ENCODE measurements at places on chromosomes 11 and 22.

DNA sequence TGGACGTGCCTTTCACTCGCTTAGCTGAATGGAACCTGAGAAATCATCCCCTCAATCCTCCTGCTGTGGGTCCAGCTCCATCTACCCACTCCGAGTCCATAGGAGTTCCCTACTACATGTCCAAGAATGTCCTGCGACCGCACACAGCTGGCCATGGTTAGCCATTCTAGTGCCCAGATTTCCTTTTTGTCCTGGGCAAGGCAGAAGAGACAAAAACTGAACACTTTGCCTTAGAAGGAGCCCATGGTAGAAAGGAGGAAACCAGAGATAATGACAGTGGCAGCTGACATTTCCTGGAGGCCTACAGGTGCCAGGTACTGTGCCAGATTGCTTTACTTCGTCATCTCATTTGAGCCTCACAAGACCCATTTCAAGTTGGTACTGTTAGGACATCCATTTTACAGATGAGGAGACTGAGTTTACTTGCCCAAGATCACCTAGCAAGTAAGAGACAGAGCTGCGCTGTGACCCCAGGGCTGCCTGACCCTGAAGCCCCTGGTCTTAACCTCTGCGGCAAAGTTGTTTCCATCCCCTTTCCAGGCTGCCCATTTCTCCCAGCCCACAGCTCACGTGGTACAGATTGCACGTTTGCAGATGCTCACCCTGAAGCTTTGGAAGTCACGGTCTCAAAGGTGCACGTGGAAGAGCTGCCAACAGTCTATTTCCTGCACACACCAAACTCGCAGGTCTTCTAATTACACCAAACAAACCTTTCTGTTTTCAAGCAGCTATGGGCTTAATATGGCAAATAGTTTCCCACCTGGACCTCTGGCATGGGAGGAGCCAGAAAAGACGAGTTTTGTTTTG lies 112.7 kb downstream of the ZBTB16 start:
- no peak for DNase-seq

DNA sequence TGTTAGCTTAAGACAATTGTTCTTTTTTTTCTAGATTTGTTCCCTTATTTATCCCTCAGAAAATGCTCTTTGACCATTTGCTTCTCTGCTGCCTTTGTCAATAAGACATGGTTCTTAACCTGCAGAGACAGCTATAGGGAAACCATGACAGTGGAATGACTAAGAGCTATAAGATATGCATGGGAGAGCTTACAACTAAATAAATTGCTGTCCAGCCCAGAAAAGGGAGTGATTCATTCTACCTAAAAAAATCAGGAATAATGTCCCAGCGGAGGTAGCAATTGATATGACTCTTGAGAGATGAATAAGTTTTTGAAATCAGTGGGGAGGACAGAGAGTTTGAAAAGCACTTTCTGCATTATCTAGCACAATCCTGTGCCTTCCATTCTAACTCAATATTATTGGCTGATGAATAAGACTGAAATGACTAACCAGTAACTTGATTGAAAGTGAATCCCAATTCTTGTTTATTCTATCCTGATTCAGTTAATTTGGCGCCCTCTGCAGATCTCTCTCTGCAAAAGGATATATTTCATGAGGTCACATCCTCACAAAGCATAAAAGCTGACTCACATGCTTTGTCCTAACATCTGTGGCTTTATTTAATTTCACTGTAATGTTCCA lies 680.5 kb upstream of the API5 start:
- no peak for DNase-seq

DNA sequence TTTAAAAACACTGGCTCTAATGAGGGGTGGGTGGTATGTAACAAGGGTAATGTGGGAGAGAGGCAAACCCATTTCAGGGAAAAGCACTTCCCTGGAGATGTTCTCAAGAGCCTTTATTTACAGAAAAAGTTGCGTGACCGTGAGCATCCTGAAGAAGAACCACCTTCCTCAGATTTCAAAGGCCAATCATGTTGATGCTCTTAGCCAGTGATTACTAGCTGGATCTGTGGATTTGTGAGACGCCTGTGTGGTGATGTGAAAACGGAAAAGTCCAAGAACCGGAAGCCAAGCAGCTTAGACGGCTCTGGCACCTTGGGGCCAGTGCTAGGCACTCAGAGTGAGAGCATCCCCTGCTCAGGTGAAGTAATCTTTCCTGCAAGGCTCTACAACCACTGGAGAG lies 12.6 kb upstream of the UBASH3B start:
- DNase-seq, result no peak

DNA sequence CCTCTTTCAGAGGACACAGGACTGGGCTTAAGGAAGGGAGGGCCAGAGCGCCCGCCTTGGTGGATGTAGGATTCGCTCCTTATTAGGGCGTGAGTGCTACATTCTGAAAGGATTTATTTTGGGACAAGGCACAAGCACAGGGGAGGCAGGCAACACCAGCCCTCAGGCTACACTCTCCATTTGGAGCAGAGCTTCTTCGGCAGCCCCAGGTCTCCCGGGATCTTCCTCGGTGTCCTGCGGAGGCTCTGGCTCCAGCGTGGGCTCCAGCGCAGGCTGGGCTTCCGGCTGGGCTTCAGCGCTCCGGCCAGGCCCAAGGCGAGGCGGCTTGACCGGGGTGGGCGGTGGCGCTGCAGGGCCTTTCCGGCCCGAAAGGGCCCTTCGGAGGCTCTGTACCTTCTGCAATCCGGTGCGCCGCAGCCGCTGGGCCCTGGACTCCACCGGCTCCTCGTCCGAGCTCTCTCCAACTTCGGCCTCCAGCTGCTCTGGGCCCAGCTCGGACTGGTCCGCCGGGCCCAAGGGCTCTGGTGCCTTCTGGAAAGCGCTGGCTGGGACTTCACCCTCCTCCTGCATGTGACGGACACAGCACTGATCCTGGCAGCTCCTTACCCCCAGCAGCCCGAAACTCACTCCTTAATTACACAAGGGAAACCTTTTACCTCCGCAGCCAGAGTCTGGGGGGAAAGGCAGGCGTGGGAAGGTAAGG lies 1.1 kb downstream of the CAVIN3 start:
- DNase-seq, result no peak

DNA sequence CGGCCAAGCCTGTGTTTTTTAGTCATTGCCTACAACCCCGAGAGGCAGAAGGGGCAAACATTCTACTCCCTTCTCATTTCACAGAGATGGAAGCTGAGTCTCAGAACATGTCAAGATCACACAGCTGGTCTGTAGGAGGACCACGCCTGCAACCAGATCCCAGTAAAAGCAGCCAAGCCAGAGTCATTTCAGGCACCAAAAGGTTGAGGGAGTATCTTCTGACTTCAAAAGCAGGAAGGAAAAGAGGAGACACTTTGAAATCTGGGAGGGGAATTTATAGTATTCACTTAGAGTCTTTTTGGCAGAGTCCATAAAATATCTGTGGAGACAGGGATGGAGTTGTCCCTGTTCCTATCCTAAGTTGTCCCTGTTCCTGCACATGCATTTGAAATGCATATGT lies 17.9 kb upstream of the ZDHHC13 start:
- no peak for DNase-seq

DNA sequence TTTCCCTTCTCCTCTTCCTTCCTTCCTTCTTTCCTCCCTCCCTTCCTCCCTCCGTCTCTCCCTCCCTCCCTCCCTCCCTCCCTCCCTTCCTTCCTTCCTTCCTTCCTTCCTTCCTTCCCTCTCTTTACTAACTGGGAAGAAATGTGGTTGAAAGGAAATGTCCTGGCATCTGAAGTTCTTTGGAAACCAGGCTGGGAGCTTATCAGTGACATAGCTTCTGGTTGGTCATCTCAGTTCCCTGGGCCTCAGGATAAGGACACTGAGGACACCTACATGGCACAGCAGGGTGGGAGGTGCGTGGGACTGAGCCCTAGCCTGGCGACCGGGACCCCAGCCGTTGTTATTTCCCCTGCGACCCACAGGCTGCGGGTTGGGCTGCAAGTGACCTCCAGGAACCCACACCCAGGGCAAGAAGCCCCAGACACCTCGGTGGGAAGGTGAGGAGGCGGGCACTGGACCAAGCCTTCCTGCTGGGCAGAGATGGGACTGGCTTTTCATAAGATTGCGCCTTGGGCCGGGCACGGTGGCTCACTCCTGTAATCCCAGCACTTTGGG lies 1486.5 kb downstream of the TBC1D22A start:
- DNase-seq, result no peak

GRCh38 chr11:94417386-94417987 lies 16.3 kb upstream of the GPR83 start:
- DNase-seq, result peak; percentile 12

- no peak for DNase-seq
Observed at GRCh38 chr22:19745155-19746101, 15.2 kb upstream of the TBX1 start.

GRCh38 chr11:2728663-2729332 lies 29.0 kb upstream of the KCNQ1OT1 start:
- DNase-seq, result no peak

DNA sequence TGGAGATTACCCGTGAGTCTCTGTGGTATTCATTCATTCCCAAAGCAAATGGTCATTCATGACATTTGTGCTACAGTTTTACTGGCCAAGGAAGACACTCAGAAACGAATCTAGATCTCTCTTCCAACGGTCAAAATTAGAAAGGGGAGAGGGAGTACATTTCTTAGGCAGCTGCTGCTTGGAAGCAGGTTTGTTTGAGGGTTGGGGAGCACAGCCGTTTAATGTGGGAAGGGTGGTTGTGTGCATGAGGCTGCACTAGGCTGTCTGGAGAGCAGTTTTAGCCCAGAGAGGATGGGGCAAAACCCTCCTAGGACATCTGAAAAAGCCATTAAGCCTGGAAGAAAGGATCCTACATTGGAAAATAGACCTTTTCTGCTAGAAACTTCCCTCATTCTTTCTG lies 29.7 kb upstream of the TIMP3 start:
- DNase-seq, result no peak

GRCh38 chr11:6111673-6112072 lies 4.2 kb downstream of the OR56B4 start:
- DNase-seq, result no peak

DNA sequence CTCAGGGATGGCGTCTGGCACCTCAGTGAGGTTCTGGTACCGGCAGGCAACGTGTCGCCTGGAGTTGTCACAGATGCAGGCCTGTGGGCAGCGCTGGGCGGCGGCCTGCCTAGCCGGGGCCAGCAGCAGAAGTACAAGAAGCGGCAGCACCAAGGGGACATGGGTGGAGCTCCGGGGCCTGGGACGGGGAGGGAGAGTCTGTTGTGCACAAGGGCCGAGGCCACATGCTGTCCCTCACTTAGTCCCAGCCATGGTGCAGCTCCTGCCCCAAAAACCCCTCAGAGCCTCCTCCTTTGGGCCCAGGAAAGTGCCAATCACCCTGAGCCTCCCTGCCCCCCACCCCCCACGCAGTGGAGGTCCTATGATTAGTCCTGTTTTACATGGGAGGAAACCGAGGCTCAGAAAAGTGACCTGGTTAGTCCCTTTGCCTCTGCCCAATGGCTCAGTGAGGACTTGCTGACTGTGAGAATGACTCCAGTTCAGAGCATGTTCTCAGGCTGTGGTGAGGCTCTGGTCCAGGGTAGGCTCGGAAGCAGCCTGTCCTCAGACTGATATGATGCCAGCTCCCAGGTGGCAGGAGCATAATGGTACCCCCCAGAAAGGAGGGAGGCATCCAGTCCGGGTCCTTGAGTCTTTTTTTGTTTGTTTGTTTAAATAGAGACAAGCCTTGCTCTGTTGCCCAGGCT lies 1.1 kb downstream of the CHADL start:
- no peak for DNase-seq

DNA sequence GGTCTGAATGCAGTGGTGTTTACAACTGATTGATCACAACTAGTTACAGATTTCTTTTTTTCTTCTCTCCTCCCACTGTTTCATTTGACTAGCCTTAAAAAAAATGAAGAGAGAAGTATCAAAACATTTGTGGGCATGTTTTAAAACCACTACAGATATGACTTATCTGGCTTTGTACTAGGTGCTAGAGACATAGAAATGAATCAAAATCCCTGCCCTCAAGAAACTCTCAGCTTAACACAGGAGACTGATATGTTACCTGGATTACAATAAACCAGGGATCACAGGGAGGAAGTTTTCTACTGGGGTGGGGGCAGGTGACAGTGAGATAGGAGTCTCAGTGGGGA lies 25.2 kb upstream of the CTR9 start:
- DNase-seq, result no peak

- DNase-seq, result no peak
Observed at GRCh38 chr11:58787903-58788302, 56.2 kb upstream of the GLYAT start.

DNA sequence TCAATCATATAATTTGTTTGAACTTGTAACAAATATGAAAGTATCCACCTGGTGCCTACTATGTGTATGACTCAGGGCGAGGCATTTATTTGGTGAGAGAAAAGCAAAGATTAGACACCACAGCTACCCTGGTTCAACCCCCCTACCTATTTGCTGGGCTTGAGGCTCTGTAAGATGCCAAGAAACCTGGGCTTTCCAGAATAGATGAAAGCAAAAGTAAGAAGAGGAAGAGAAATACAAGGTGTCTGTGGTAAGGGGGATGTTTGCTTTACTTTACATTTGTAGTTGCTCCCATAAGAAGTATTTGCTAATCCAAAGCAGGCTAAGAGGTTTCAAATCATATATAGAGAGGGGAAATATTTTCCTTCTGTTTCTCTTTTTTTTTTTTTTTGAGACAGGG lies 61.7 kb downstream of the DDI1 start:
- peak; percentile 22 for DNase-seq

DNA sequence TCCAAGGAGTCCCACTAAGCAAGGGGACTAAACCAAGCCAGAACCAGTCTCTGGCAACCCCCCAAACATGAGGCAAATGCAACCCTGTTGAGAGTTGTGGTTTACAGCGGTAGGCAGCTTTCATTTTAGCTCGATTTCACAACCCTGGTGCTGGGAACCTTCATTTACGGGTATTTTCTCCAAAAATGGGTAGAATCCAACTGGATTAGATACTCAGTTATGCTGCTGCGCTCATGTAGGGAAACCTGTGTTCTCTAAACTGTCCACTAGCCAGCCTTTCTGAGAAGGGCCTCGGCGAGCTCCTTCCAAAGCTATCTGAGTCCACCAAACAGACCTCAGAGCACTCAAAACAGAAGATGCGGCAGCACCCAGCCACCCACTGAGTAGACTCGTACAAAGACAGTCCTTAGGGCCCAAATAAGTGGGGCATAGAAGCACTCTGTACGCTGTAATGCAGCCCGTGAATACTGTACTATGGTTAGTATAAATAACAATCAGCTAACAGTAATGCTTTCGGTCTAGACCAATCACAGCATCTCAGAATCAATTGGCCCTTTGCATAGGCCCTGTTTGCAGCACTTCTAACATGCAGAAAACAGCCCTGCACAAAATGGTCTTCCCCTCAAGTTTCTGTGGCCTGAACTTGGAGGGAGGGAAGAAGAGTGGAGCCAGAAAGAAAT lies 104.7 kb downstream of the ETS1 start:
- DNase-seq, result peak; percentile 79

GRCh38 chr11:111077530-111078322 lies 167.8 kb upstream of the POU2AF2 start:
- DNase-seq, result no peak
